ENCODE measurements at places on chromosomes 3 and 15. TPM values are rescaled to one million over a fixed set of nuclear protein-coding genes. Genes with fewer than 3 reads are reported as not detected.

DNA sequence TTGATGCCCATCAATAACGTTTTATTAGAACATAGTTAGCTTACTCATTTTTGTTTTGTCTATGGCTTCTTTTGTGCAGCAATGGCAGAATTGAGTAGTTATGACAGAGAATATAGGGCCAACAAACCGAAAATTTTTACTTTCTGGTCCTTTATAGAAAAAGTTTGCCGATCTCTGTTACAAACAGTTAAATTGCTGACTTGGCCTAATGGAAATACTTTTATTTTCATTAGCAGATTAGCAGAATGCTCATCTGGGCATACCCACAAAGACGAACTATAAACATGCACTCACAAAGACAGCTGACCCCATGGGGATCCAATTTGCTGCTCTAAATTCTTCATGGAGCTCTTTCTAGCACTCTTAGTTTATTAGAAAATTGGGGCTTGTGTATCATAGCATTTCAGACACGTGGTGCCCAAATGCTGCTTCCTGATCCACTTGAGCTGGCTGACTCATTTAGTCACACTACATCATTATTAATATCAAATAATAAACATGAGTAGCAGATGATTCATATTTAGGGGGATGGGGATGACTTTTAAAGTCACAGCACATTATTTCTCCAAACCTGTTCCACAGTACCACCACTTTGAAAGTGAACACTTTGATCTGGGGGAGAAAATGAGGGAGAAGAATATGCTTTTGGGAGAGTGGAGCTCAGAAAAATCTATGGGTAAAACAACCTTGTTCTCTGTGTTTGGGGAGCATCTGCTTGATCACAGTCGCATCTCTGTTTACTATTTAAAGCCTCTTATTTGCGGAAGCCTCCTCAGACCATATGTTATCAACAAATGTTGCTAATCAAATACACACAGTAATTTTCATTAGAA is 228.1 kb upstream of the FEZF2 start:
- DNase-seq = no peak

GRCh38 chr3:187041362-187042307 is 97.7 kb downstream of the RPL39L start:
- DNase-seq = no peak

GRCh38 chr3:13149330-13150108 is 76.3 kb upstream of the IQSEC1 start:
- peak; percentile 54 for DNase-seq

GRCh38 chr3:161333696-161334095 is 37.6 kb downstream of the SPTSSB start:
- DNase-seq = no peak

DNA sequence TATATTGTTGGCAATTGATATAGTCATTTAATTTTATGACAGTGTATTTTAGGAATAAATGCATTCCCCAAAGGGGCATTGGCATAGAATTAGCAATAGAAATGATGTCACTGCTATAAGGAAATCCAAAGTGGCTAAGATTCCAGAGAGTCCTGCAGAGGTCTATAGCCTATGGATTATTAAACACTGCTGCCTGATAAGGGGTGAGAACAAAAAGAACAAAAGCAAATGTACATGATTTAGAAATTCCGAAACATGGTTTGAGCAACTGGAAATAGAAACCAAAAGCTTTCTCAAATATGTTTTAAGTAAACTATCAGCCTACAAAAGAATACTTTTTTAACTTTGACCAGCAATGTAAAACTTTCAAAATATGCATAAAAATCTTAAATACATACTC is 280.1 kb upstream of the RASGRP1 start:
- no peak for DNase-seq

- DNase-seq = no peak
These were observed 1.8 kb upstream of the ZSCAN2 start for GRCh38 chr15:84598993-84599392.

DNA sequence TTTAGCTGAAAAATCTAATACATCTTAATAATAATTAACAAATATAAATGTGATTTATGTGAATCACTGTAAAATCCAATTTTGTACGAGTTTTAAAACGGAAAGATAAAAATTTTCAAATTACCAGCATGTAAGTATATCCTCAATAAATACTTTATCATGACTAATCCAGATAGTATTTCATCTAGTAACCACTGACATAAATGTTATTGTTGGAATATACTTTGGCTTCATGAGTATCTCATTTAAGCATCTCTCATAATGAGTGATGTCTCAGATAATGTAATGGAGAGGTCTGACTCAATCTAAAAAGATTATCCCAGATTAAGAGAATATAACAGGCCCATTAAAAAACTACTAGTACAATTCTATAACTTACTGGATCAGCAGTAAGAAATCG is 216.3 kb downstream of the STAG1 start:
- DNase-seq = no peak

GRCh38 chr3:59245859-59246501 is 196.2 kb upstream of the CFAP20DC start:
- DNase-seq = no peak

- DNase-seq = no peak
These were observed 15.3 kb upstream of the UNC13C start for GRCh38 chr15:53962646-53963561.

DNA sequence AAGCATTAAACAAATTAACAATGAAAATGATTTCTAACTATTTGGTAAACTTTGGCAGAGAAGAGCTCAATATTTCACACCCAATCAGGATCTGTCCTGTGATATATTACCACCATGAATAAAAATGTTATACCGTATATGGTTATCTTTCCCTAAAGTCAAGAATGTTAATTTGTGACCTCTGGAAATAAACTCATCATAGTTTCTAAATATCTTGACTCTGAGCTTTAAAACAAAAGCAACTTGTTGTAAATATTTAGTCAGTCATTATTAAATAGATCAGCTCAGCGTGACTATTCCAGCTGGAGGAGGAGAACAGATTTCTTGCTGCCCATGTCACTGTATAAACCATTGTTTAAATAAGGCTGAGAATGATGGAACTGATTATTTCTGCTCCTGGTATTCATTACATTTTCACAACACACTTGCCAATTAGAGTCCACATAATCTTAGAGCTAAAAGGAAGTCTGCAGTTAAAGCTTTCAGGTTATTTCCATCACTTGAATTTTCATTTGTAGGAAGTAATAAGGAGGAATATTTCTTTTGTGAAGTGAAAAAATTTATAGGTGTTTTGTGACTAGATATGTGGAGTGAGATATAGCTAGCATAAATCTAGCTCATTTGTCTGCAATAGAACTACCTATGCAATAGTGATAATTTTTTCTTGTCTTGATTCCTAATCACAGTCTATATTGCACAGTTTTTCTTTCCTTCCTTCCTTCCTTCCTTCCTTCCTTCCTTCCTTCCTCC is 106.5 kb upstream of the P2RY1 start:
- no peak for DNase-seq

- DNase-seq = peak; percentile 54
These were observed 124.8 kb downstream of the ATP10A start for GRCh38 chr15:25738171-25738965.

GRCh38 chr3:102790747-102791325 is 356.0 kb downstream of the ZPLD1 start:
- DNase-seq = no peak

DNA sequence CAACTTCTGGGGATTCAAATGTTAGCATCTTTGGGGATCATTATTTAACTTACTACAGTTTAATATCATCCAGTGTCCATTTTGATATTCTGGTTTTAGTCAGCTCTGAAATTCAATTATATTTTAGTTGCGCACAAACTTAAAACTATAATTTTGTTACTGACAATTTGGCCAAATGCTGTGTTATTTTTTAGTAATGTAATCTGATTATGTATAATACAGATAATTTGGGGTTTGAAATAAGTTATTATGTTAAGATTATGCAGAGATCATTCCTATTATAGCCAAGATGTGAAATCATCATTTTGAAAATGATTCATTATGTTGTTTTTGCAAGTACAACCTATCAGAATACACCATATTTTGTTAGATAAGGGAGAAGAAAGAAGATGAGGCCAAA is 706.1 kb downstream of the ROBO2 start:
- no peak for DNase-seq

GRCh38 chr3:123357275-123357674 is 91.6 kb downstream of the ADCY5 start:
- no peak for DNase-seq

DNA sequence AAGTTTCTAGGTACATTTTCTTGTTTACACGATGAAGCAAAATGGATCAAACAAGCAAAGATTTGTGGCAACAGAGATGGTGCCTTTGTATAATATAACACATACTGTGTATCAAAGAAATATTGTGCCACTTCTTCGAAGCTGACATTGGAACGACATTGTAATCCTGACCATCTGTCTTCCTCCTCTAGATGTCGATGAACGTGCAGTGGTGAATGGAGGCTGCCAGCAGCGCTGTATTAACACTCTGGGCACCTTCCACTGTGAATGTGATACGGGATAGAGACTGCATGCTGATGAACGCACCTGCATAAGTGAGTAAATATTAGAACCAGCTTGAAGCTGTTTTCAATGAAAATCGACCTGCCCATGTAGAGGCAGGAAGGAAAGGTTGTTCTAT is 613.3 kb upstream of the GOLIM4 start:
- DNase-seq = no peak

- no peak for DNase-seq
These were observed 15.7 kb upstream of the PTPRG start for GRCh38 chr3:61545716-61546115.

- no peak for DNase-seq
These were observed 46.2 kb downstream of the CRTAP start for GRCh38 chr3:33159981-33160380.

DNA sequence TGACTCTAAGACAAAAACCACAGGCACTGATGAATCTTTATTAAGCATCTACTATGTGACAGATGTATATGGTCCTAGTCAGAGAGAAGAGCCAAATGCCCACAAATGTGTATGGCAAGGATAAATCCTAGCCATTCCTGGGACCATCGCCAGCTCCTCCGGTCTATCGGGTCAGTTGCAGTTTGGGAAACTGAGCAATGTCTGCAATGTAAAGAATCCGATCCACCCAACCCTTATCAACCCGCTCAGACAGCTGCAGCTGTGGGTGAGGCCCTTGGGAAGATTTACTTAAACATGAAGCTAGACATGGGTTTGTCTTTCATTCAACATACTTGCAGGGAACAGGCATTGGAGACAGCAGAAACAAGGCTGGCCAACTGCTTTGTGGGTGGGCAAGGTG is 40.5 kb upstream of the CDV3 start:
- DNase-seq = no peak

GRCh38 chr3:28173836-28174235 is 67.6 kb upstream of the CMC1 start:
- no peak for DNase-seq

DNA sequence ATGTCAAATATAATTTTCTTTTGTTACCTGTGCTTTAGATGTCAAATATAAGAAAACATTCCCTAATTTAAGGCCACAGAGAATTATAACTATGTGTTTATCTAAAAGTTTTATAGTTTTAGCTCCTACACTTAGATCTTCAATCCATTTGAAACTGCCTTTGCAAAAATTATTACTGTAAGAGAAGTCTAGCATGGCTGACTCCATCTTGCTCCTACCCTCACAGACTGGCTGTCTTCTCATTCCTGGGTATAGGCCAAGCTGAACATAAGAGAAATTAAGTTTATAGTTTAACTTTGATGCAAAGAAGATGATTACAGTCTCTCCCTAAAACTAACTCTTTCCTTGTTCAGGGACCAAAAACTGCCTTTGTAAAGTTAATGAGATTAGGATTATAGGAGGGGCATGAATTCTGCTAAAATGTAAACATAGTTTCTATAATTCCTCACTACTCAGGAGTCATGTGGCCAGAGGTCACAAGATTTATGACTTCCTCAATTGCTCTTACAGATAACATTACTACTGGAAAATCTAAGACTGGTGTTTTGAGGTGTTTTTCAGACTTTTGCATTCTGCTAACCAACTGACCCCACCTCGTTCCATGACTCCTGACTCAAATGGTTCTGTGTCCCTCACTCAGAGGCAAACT is 184.0 kb downstream of the BCHE start:
- DNase-seq = no peak

- DNase-seq = no peak
These were observed 111.8 kb upstream of the TMC3 start for GRCh38 chr15:81485806-81486205.

DNA sequence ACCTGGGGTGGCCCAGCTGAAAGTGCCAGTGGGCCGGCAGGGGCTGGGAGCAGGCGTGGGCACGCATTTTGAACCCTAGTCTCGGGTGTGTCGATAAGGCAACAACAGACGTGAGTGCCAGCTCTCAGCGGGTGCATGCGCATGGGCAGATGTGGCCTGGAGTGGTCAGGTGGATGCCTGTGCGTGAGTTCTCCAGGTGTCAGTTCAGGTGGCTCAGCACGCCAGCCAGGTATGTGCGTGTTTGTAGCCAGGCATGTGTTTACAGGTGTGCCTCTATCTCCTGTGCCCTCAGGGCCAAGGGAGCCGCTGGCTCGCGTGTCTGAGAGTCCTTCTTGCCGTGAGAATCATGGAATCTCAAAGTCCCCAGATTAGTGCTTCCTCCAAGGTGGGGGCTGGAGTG is 14.8 kb downstream of the CYP1A2 start:
- no peak for DNase-seq

- DNase-seq = no peak
These were observed 54.7 kb upstream of the CMC1 start for GRCh38 chr3:28186748-28187147.

GRCh38 chr15:64695561-64695992 is 79.8 kb downstream of the RBPMS2 start:
- no peak for DNase-seq

DNA sequence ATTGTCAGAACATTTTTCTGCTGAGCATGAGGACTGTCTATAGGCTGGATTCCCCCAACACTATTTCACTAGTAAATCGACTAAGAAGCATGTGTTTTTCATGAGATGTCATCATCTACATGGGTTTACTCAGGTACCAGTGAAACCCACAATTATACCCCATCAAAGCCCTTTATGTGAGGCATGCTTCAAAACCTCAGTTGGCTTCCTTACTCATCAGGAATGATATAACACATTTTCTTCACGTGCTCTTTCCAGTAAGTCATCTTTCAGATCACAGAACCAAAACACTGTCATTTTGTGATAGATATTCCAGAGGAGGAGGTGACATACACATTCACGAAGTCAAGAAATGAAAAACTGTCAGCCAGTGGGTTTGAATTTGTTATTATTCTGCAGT is 116.5 kb downstream of the ANO10 start:
- no peak for DNase-seq

DNA sequence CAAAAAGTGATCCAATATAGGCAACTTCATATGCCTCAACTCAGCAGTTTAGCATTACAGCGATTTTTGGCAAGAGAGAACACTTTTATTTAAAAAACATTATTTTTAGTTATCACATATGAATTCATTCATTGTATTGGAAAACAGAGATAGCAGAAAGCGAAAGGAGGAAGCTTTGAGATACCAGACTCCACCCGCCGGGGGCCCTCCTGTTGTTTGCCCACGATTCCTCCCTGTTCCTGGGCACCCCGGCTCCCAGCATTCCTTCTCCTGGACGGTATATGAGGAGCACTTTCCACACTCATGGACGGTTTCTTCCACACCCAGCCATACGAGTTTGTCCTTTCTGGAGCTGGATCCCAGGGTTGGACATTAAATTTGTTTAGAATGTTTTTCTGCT is 18.2 kb downstream of the APBA2 start:
- peak; percentile 27 for DNase-seq

EEF1AKMT4 gene
- 1.5 TPM for total RNA-seq

AGTR1 gene
- total RNA-seq = 0.67 TPM
